ENCODE measurements at places on chromosomes 1 and 21. TPM values are rescaled to one million over a fixed set of nuclear protein-coding genes. Genes with fewer than 3 reads are reported as not detected.

DNA sequence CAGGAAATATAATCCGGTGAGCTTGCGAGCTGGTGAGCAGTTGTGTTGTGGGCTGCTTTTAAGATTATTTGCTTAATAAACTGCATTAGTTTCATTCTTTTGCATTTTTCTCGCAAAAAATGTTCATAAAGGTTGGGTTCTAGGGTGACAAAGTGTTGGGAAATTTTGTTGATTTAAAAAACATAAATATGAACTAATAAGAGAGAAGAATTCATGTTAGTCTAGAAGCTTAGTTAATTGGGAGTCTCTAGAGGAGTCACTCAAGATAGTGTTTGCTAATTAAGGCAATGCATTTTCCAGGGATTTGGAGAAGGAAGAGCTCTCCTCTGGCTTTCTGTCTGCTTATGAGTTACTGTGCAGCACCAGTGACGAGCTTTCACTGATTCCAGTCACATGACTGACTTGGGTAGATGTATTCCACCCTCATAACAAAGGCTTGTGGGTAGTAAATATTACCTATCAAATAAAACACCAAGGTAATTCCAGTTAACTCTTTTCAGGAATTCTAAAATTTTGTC is 417.0 kb downstream of the PTBP2 start:
- DNase-seq = no peak
- H3K27ac ChIP-seq = no peak overlapping the region
- peak overlapping the region; percentile 36 for H3K4me3 ChIP-seq
- peaks cover 7% of the 10 kb centered on the region for H3K4me1 ChIP-seq
- no peaks in the 10 kb centered on the region for H3K27me3 ChIP-seq
- no peaks in the 10 kb centered on the region for H3K36me3 ChIP-seq

- DNase-seq = peak; percentile 48
- peaks cover 55% of the 10 kb centered on the region for H3K36me3 ChIP-seq
- H3K27ac ChIP-seq = no peak overlapping the region
- no peaks in the 10 kb centered on the region for H3K27me3 ChIP-seq
- no peak overlapping the region for H3K4me3 ChIP-seq
Observed at GRCh38 chr1:229636042-229636441, 10.0 kb downstream of the URB2 start.

DNA sequence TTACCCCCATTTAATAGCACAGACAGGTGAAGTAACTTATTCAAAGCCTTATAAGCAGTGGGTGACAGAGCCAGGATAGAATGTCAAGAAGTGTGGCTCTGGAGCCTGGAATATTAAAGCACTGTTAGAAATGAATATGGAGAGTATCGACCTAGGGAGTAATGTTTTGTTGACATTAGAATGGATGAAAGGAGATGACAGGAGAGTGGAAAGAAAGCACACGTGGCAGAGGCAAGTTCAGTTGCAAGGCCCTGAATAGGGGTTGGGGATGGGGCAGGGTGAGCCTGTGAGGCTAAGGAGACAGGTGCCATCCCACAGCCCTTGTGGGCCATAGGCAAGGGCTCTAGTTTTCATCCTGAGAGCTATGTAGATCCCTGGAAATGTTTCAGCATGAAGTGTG is 125.5 kb upstream of the PLXNA2 start:
- no peaks in the 10 kb centered on the region for H3K36me3 ChIP-seq
- H3K4me3 ChIP-seq = no peak overlapping the region
- no peak overlapping the region for H3K27ac ChIP-seq
- H3K27me3 ChIP-seq = no peaks in the 10 kb centered on the region

The CHRM3 gene
- total RNA-seq = 0.60 TPM

DNA sequence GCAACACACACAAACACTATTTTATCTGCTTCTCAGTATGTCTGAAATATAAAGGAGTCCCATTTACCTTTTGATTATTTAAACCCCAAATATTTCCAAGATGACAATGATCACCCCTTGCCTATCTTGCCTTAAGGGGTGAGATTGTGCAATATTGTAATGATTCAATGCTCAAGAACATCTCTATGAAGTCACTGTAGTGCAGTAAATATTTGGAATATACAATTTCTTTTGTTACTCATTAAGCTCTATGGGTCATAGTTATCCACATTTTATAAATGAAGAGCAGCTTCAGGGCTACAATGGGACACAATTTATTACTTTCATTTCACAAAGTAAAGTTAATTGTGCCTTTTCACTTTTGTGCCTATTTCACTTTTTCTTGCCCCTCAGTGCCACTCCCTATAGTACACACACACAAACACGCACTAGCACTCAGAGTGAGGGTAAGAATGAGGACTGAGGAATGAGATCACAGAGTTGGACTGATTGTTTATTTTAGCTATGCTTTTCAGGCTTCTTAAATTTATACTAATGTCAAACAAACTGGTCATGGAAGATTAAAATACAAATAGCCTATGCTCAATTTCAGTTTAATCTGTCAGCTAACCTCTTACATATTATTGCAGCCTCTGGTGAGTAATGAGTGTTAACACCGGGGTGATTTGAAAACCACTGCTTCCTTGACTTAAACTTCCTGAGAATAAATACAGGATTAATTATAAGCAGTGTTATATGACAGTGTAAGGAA is 521.0 kb upstream of the B3GALT2 start:
- no peaks in the 10 kb centered on the region for H3K36me3 ChIP-seq
- no peaks in the 10 kb centered on the region for H3K4me1 ChIP-seq
- no peak for DNase-seq
- H3K27me3 ChIP-seq = no peaks in the 10 kb centered on the region
- H3K27ac ChIP-seq = no peak overlapping the region
- H3K4me3 ChIP-seq = no peak overlapping the region

The PROX1 gene
- 101 TPM for total RNA-seq

The CLCNKA gene
- total RNA-seq = 1.1 TPM

The LCE1F gene
- total RNA-seq = not detected

- no peak overlapping the region for H3K27ac ChIP-seq
- H3K4me3 ChIP-seq = no peak overlapping the region
- H3K36me3 ChIP-seq = no peaks in the 10 kb centered on the region
- DNase-seq = no peak
- H3K4me1 ChIP-seq = no peaks in the 10 kb centered on the region
Observed at GRCh38 chr1:59560807-59561450, 253.8 kb upstream of the HOOK1 start.

The TMEM82 gene
- total RNA-seq = not detected

The CRYAA gene
- not detected for total RNA-seq

- H3K27ac ChIP-seq = no peak overlapping the region
- no peaks in the 10 kb centered on the region for H3K36me3 ChIP-seq
- H3K27me3 ChIP-seq = peaks cover 7% of the 10 kb centered on the region
Observed at GRCh38 chr1:243939167-243939848, 89.3 kb upstream of the AKT3 start.

GRCh38 chr1:21816602-21817302 is 4.7 kb downstream of the LDLRAD2 start:
- no peak overlapping the region for H3K27ac ChIP-seq
- H3K27me3 ChIP-seq = no peaks in the 10 kb centered on the region
- peaks cover 10% of the 10 kb centered on the region for H3K4me1 ChIP-seq
- H3K36me3 ChIP-seq = peaks cover 12% of the 10 kb centered on the region
- DNase-seq = no peak

- DNase-seq = no peak
- no peak overlapping the region for H3K27ac ChIP-seq
- no peaks in the 10 kb centered on the region for H3K4me1 ChIP-seq
- H3K4me3 ChIP-seq = no peak overlapping the region
Observed at GRCh38 chr1:95168761-95169351, 51.7 kb downstream of the TLCD4 start.

DNA sequence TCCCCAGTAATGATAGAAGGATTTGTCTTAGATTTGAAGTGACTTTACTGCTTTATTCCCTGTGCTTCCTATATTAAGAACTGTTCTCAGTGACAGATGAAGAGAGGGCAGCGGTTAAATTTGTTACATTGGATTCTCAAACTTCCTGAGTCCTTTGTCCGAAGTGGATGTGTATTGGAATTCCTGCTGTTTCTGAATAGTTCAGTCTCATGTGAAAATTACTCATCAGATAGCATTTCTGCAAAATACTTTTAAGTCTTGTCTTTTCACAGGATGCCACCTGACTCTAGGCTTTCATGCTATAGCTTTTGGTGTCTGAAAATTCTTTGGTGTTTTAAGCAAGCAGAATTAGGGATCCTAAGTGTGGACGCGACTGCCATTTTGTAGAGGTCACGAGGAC is 83.6 kb downstream of the PRDM2 start:
- H3K27me3 ChIP-seq = no peaks in the 10 kb centered on the region
- peaks cover 86% of the 10 kb centered on the region for H3K36me3 ChIP-seq
- no peak overlapping the region for H3K27ac ChIP-seq
- peaks cover 35% of the 10 kb centered on the region for H3K4me1 ChIP-seq
- DNase-seq = no peak

- H3K27me3 ChIP-seq = no peaks in the 10 kb centered on the region
- no peak overlapping the region for H3K4me3 ChIP-seq
- no peak for DNase-seq
- no peak overlapping the region for H3K27ac ChIP-seq
Observed at GRCh38 chr1:181391301-181391900, 91.9 kb upstream of the CACNA1E start.

GRCh38 chr1:118266436-118266835 is 81.4 kb upstream of the SPAG17 start:
- H3K27me3 ChIP-seq = no peaks in the 10 kb centered on the region
- H3K4me3 ChIP-seq = no peak overlapping the region
- no peak overlapping the region for H3K27ac ChIP-seq
- no peaks in the 10 kb centered on the region for H3K4me1 ChIP-seq
- H3K36me3 ChIP-seq = no peaks in the 10 kb centered on the region
- DNase-seq = no peak
